Activated T-helper 1 cell treated with anti-CD3 and anti-CD28 coated beads, Interleukin-12 subunit alpha, Interleukin-12 subunit beta, Interleukin-2, Interleukin-4 antibody, amounts not matched to agents 30 ng/mL and 10 ng/mL and 1 ng/mL, durations not matched to agents 14 hours and 24 hours and 36 hours (primary cell): ENCODE measurements at places on chromosomes 12 and 14.

GRCh38 chr12:89492883-89493282 lies 31.7 kb downstream of the GALNT4 start:
- no peak for DNase-seq

GRCh38 chr12:43069768-43070221 lies 480.2 kb upstream of the PRICKLE1 start:
- DNase-seq, result no peak

DNA sequence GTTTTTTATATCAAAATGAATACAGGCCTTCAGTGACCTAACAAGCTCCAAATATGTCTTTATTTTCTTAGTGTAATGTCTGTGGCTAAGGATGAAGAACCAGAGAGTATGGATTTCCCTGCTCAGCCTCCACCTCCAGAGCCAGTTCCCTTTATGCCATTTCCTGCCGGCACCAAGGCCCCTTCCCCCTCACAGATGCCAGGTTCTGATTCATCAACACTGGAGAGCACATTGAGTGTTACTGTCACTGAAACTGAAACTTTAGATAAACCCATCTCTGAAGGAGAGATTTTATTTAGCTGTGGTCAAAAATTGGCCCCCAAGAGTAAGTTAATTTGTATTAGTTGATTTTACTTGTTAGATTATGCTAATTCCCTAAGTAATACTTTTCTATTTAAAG lies 61.0 kb downstream of the KIAA0586 start:
- DNase-seq, result no peak

DNA sequence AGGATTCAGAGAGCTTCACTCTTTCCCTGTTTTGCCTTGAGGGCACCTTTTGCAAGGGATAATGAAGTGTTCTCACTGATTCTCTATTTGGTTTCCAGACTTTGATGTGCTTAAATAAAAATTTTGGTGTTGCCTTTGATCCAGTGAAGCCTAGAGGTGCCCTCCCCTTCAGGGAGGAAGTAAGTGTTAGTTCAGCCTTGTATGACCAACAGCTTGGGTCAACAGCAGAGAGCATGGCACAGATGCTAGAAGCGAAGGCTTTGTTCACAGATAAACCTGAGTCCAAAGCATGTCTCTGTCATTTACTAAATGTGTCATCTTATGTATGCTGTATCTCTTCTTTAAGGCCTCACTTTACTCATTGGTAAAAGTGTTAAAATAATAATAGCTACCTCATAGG lies 52.8 kb upstream of the STXBP6 start:
- no peak for DNase-seq

DNA sequence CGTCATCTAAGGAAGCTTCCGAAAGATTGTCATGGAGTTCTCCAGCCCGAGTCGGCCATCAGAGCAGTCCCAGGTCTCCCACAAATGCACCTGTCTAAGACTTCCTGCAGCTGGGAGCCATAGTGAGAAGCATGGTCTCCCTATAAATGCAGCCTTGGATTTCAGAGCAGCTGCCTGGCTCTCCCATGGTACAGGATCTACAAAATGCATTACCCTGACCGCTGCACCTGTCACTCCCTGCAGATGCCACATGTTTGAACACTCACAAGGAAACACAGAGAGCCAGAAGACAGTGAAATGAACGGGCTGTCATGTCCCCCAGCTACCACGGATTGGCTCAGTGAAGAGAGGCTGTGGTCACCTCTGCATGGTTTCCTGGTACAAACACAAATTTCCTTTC lies 702.7 kb downstream of the MED13L start:
- no peak for DNase-seq

DNA sequence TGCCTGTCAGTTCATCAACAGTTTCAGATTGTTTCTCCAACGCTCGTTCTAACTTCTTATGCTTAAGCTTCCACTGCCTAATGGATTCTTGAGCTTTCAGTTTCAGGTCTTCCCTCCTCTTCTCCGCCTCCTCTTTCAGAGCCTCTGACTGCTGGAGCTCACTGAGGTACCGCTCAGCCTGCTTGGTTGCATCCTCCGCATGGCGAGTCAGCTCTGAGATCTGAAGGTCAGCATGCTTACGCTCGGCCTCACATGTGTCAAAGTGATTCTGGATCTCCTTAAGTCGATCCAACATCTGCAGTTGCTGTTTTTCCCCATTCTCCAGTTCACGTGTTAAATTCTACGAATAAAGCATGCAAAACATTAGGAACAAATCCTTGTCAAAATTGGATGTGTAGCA lies 148.8 kb downstream of the CEP128 start:
- no peak for DNase-seq

DNA sequence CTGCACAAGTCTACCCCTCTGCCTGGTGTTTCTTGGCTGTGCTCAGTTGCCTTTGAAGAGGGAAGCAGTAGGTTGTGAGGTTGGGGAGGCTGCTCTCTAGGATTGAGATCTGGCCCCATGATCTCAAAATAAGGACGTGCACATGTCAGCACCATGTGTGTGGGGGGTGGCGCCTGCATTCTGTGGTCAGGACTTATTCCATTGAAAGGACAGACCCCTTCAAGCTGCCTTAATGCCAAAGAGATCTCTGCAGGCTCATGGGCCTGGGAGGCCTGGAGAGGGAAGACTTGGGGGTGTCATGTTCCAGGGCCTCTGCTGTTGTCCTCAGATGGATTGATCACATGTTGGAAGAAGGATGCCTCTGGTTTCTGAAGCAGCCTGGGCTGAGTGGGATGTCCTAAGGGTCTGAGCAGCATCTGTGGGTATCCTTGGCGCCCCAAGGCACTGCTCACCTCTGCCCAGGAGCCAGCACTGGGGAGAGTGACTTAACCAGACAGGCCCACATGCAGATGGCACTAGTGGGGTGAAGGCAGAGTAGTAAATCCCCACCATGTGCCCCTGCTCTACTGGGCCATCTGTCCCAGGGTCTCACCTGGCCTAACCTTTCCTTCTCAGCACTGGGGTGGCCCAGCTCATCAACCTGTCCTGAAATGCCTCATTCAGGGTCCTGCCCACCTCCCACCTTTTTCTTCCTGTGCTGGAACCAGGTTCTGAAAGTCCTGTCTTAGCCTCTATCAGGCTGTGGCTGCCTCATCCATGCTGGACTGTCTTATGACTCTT lies 118.9 kb downstream of the ADGRD1 start:
- DNase-seq, result no peak

DNA sequence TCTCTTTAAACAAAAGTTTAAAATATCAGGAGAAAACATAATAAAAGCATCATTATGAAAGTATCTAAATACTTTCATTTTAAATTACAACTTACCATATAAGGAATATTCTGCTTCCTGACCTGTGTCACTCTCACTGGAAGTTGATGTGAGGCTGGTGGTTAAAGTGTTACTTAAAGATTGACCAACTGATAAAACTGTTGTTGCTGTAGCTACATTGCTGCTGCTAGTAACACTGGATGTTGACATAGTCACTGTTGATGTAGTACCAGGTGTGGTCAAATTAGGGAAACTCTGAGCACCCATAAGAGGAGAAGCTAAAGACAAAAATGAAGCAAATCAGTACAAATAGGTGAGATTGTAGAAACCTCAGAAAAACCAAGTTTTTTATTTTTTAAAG lies 79.9 kb downstream of the HECTD1 start:
- DNase-seq, result peak; percentile 56

GRCh38 chr12:2675776-2676175 lies 119.0 kb upstream of the FKBP4 start:
- DNase-seq, result no peak

DNA sequence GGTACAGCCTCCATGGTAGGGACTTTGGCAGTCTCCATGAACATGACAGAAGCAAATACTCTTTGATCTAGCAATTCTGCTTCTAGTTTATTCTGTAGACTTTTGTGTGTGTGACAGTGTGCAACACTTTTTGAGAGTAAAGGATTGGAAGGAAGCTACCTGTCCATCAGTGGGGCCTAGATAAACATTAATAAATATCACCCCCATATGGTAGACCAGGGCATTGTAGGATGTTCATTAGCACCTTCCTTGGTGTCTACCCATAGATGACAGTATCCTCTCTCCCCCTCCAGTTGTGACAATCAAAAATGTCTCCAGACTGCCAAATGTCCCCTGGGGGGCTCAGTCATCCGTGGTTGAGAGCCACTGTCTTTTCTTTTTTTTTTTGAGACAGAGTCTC lies 10.8 kb downstream of the SNRNP35 start:
- DNase-seq, result no peak

- DNase-seq, result no peak
Observed at GRCh38 chr12:120394483-120395367, 25.8 kb upstream of the MSI1 start.

DNA sequence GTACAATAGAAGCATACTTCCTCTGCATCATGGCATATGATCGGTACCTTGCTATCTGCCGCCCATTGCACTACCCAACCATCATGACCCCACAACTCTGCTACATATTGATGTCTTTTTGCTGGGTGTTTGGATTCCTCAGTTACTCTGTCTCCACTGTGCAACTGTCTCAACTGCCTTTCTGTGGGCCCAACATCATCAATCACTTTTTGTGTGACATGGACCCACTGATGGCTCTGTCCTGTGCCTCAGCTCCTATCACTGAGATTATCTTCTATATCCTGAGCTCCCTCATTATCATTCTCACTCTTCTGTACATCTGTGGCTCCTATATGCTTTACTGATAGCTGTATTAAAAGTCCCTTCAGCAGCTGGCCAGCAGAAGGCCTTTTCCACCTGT lies 13.9 kb upstream of the OR11H6 start:
- DNase-seq, result no peak

DNA sequence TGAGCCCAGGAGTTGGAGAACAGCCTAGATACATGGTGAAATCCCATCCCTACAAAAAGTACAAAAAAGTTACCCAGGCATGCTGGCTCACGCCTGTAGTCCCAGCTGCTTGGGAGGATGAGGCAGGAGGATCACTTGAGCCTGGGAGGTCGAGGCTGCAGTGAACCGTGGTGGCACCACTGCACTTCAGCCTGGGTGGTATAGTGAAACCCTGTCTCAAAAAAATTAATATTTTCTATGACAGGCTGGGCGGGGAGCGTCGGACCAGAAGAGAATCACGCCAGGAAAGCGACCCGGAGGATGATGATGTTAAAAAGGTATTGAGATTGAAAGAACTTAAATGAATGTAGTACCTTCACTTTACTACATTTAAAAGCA lies 2.1 kb downstream of the PNN start:
- DNase-seq, result no peak

DNA sequence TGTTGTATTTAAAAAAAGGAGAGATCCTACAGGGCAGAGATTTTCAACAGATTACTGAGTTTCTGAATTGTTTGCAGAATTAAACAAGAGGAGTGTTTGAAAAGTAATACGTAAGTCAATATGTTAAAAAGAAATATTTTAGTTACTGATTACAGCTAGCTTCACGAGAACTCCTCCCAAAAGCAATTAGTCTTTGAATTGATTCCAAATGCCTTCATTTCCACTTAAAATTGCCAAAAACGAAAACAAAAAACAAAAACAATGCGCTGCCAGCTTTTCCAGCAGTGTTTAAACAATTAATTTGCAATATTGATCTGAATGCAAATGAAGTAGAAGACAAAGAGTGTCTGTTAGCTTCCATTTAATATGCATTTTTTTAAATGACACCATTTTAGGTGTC lies 310.0 kb downstream of the IPO8 start:
- no peak for DNase-seq

DNA sequence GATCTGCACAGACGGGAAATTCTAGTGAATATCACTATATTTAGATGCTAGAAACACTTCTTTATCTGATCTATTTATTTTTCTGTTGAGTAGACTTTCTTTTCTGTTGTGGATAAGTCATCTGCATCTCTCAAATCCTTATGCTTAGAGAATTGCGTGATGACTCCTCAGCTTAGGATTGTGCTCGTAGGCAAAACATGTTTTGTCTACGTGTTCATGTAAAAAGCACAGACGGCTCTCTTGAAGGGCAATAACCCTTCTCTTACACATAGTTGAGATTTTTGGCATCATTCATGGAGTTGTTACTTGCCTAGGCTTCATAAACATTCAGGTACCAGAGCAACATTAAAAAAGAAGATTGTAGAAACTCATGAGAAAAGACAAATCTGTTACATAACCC lies 18.6 kb downstream of the PPFIBP1 start:
- DNase-seq, result no peak

- no peak for DNase-seq
Observed at GRCh38 chr14:102965971-102966655, 43.6 kb downstream of the AMN start.

DNA sequence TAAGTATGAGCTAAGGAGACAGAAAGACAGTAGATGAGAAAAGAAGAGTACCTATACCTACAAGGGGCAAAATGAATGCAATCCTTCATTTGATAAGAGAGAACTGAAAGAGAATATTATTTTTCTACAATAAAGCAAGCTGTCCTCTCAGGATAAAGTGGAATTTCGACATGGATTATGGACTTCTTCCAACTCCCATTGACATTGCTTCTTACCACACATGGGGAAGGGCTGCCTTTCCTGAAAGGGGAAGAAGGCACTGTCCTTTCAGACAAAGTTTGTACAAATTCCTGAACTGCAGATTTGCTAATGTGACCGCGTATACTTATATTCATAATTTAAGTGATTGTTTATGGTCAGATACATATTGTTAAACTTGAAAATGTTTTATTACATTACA lies 4.3 kb upstream of the HEBP1 start:
- DNase-seq, result no peak

DNA sequence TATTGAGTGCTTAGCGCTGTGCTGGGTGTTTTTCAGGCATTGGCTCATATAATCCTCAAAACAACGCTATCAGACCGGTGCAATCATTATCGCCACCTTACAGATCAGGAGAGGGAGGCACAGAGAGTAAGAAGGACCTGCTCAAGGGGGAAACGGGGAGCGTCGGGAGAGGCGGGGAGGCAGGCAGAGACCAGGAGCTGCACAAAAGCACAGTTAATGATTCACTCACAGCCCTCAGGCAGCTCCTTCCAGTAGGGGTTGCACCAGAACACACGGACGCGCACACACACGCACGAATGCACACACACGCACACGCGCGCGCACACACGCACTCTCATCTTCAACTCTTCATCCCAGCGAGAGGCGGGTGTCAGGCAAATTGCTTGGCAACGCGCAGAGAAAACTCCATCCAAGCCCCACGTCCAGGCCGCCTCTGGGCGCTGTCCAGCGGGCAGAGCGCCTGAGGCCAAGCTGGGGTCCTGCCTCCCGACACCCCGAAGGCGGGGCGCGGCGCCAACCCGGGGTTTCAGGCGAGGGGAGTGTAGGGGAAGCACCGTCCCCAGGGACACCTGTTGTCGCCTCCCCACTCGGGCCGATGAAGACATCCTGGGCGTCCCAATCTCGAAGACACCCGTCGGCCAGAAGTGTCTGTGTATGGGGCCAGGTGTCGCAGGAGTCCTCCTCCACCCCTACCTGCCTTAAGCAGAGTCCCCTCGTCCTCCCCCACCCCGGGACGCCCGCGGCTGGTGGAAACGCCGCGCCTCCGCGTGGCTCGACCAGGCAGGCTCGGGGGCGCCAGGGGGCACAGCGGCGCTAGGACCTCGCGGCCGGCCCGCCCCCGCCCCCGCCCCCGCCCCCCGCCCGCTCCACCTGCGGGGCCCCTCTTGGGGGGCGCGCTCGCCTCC lies 35.5 kb upstream of the STON2 start:
- DNase-seq, result no peak

DNA sequence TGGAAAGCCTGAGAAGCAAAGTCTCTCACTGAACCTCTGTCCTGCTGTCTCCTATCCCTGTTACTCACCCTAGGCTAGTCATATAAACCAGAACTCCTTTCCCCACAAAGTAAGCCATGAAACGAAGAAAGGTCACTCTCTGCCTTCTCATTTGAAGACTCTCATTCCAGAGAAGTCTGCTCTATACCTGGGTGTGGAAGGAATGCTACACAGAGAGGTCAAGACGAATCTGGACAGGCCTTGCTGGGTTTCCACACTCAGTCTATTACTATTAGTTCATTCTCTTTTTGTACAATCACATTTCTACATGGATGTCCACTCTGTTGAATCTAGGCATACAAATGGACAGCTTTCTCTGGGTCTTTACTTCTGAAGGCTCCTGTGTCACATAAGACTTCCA lies 2.4 kb upstream of the AEBP2 start:
- DNase-seq, result no peak
